ENCODE measurements at places on chromosomes 4 and X.

DNA sequence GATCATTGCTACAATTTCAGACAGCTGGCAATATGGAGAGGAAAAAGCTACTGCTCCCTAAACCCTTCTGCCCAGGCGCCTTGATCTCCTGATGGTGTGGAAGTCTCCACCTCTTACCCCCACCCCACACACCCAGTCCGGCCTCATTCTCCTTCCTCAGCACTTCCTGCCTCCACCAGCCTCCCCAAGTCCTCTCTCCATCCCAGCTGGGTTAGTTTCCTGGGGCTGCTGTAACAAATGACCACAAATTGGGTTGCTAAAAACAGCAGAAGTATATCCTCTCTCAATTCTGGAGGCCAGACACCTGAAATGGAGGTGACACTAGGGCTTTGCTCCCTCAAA is 1.1 kb upstream of the CCNQ start:
- DNase-seq = peak; percentile 36

DNA sequence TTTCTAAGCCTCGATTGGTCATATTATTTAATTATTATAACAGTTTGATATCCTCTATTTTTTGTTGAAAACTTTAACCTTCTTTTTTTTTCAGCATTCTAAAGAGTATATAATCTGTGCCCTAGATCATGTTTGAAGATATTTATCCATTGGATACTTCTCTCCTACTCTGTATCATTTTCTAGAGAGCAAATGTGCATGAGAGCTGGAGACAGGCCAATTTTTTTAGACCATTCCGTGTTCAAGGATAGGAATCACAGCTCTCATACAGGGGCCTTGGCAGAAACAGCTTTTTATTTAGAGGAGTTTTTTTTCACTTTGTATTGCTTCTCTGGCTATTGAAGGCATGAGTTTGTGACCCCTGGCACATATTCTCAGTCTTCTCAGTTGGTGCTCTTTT is 57.7 kb upstream of the TBC1D14 start:
- DNase-seq = no peak

DNA sequence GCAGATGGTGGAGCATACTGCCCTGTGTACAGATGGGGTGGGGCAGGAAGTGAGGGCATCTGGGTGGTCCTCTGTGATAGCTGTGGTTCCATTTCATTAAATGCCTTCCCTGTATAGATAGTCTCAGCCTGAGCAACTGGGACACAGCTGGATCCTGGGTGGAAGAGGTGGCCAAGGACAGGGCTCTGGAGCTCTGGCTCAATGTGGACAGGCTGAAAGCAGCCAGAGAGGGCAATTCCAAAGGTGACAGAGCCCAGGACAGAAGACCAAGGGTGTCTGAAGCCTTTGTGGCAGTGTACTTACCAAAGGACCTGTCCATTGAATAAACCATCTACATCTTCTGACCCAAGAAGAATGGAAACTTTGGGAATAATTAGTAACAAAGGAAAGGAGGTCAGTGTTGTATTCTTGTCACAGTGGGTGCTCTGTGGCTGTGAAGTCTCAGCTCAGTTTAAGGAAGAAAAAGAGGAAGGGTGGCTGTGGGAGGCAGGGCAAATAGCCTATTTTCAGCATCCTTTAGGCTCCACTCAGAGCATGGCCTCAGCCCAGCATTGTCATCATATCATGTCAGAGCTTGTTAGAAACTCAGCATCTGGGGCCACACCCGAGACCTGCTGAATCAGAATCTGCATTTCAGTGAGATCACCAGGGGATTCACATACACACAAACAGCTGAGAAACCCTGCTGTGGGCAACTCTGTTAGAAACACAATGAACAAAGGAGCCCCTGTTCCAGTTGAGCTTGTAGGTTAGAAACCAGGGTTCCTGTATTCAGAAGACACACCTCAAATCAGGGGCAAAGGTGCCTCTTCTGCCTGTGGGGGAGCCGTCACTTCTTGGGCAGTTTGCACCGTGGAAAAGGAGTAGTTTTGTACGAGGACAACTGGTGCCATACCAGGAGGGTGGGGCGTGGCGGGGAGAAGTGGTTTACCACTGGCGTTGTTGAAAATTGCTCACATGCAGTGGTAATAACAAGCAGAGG is 168.6 kb downstream of the PTTG2 start:
- DNase-seq = peak; percentile 5

- DNase-seq = peak; percentile 64
Measured at GRCh38 chrX:53714580-53715345, 28.2 kb upstream of the HUWE1 start.

GRCh38 chrX:110563282-110563681 is 204.6 kb downstream of the RTL9 start:
- no peak for DNase-seq

GRCh38 chrX:40418146-40418812 is 162.5 kb upstream of the ATP6AP2 start:
- DNase-seq = no peak

- DNase-seq = no peak
Measured at GRCh38 chr4:44228326-44228725, 220.3 kb downstream of the KCTD8 start.

- peak; percentile 20 for DNase-seq
Measured at GRCh38 chr4:144754562-144755410, 108.8 kb downstream of the HHIP start.

GRCh38 chr4:172962564-172963353 is 205.9 kb upstream of the GALNT7 start:
- no peak for DNase-seq

DNA sequence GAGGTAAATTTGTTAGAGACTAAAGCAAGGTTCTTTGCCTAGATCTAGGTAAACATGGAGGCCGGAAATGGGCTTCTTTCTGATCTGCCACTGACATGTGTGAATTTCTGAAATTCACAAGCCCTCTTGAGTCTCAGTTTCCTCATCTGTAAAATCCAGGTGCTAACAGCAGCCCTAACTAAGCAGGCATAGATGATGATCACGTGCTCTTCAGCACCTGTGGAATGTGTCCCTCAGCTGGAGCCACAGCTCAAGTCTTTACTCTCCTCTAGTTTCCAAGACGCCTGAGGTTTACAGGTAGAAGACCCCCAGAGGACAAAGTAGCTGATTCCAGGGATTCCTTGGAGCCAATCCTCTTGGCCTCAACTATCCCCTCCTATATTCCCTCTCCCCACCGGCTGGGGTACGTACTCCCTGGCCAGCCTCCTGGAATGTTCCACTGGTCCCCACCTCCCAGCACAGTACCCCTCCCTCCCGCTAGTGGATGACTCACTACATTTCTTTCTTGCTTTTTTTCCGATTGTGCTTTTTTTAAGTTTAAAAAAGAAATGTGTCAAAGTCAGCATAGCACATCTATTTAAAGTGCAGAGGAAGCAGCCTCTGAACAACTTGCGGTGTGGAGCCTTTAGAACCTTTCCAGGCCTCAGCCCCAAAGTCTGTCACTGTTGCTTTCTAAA is 98.4 kb downstream of the PHKA2 start:
- DNase-seq = no peak

- no peak for DNase-seq
Measured at GRCh38 chrX:148416142-148416541, 84.3 kb upstream of the AFF2 start.

- no peak for DNase-seq
Measured at GRCh38 chr4:53156896-53157295, 209.0 kb downstream of the SCFD2 start.

DNA sequence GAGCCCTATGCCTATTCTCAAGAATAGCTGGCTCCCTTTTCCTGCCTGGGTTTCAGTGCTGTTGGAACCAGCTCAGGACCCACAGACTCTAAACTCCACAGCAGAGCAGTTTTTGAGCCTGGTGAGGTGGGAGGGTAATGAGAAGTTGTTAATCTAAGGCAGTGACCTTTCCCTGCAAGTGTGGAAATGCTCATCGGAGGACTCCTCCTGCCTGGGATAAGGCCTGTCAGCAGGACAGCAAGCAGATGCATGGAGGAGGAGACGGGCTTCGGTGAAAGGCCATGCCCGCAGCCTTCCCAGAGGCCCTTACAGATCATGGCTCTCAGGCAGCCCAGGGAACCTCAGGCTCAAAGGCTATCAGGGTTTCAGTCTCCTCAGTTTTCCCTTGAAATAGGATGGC is 70.0 kb upstream of the SHISA3 start:
- no peak for DNase-seq

GRCh38 chrX:140521393-140521792 is 16.5 kb upstream of the SOX3 start:
- no peak for DNase-seq

GRCh38 chr4:89284828-89285227 is 22.8 kb downstream of the GPRIN3 start:
- peak; percentile 44 for DNase-seq

DNA sequence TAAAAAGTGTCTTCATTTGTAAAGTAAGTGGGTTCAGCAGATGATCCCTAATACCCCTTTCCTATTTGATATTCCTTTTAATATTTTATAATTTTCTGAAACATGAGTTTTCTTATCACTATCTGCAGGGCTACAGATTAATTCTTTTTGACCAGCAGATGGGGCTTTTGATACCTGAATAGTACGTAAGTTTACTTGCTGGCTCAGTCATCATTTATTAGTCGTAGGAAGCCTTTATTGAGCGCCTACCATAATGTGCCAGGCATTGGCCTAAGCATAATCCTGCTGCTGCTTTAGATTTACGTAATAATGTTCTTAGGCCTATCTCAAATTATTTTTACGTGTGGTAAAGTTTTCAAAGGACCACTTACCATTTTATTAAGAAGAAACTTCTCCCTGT is 33.1 kb downstream of the OSTC start:
- DNase-seq = peak; percentile 45

DNA sequence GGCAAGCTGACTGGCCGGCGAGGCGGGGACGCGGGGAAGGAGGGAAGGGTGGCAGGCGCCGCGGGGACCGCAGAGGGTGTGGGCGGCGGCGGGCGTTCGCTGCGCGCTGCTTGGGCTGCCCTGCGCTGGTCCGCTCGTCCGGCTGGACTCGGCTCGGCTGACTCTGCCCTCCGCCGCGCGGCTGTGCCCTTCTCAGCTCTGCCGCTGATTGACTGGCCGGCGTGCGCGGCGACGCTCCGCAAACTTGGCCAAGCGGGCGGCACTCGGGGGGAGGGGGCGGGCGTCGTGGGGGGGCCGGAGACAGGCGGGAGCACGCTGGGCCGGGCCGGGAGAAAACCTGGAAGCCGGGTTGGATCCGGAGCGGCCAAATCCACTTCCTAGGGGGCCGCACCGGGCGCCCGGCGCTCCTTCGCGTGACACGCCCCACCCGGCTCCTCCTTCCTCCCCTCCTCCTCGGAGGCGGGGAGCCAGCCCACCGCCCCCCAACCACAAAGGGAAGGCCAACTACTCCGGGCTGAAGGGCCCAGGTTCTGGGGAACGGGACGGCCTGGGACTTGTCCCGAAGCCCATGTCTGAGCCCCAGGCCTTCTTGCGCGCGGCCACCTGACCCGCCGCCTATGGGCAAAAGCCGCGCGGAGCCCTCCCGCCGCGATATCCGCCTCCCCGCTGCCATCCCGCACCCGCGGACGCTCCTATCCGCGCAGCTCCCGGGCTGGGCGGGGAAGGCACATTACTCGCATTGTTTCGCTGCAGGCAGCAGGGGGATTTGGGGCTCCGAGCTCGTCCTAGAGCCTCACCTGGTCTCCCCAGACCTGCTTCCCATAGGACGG is at the start of gene GPC4:
Gene GPC4, minus strand, starts transcription at position 214 of the 830 bp plus-strand sequence. CDS start 524 bp downstream, outside the sequence.
- DNase-seq = peak; percentile 23

DNA sequence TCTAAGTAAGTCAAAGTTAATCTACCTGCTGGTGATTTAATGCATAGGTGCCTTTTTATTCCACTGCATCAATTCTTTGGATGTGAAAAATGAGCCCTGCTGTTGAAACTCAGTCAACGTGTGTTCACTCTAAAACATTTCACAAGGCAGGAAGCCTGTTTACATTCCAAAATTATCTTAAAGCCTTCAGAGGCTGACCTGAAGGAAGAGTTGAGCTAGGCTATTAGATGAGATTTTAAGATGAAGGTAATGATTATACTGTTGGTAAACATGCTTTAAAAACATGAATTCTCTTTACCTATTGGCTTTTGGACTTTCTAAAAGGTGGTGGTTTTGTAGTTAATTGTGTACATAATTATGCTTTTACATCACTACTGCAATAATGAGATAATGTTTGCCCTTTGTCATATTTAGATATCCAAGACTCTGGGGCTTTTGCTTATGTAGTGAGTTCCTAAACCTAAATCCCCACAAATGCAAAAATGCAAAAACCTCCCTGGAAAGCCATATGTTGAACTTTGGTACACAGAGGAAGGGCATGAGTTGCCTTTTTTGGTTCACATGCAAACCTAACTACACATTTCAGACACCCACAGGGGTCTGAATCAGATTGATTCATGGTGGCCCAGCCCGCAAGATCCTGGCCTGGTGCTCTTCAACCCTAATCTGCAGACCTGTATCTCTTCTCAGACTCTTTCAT is 92.3 kb downstream of the KLHL8 start:
- no peak for DNase-seq

GRCh38 chr4:100261346-100261745 is 71.1 kb upstream of the DDIT4L start:
- DNase-seq = no peak

DNA sequence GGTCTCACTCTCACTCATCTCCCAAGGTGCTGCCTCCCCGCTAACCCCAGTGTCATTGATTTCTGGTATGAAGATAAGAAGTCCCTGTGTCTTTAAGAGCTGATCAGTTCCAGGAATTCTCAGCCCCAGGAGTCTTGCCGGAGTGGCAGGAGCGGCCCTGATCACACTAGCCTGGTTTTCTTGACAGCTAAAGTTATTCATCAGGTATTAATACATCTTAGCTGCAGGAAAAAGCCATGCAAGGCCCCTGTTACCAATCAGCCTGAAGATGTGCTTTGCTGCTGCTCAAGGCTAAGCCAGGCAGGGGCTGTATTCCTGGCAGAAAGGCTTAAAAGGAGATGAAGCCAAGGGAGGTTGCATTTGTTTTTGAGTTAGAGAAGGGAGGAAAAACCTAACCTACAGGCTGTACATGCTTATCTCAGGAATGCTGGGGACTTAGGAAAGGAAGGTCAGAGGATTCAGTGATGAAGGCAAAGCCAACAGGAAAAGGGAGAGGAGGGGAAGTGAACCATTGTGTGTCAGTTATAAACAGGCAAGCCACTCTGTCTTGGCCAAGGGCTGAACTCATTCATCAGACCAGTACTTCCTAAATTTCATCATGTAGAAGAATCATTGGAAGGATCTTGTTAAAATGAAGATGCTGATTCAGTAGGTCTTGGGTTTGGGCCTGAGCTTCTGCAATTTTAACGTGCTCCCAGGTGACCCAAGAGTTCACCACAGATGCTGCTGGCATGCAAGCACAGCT is 8.6 kb downstream of the SRPX start:
- peak; percentile 17 for DNase-seq

GRCh38 chr4:174528226-174528625 is 5.9 kb upstream of the HPGD start:
- peak; percentile 13 for DNase-seq

DNA sequence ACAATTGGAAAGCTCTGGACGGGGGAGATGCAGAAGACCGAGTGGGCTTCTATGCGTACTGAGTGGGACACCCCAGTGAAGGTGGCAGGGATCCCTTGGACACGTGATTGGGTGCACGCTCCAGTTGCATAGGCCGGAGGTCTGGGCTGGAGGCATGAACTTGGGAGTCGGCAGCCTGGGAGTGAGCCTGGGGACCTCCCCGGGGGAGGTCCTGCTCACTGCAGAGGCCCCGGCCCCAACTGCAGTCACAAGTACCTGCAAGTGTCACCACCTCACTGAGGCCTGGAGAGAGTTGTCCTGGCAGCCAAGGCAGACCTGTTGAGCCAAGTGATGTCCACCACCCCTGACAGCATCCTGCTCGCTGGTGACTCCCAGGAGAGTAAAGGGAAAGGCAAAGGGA is 49.3 kb upstream of the HMX1 start:
- DNase-seq = no peak
